ENCODE measurements at places on chromosomes 12 and 14.

DNA sequence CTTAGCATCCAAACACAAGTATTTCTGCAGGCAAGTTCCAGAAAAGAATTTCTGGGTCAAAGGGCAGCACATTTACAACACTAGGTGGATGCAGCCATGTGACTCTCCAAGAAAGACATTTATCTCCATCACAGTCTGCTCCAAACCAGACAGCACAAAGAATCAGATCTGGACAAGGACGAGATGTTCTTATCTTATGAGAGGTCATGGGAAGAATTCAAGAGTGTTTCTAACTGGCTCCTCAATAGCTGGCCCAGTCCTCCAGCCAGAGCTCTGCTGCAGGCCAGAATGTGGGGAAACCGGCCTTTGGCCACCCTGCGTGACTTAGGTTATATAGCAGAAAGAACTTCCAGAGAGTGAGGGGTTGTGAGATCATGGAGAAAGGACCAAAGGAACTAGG, 17.4 kb downstream of the TMEM119 start:
- no peak for DNase-seq

- no peak for DNase-seq
Measured at GRCh38 chr14:83780321-83780720, 1749.6 kb upstream of the FLRT2 start.

GRCh38 chr12:47080725-47081502, 1.2 kb upstream of the AMIGO2 start:
- no peak for DNase-seq

GRCh38 chr14:101226265-101226602, 322.7 kb upstream of the RTL1 start:
- no peak for DNase-seq

- DNase-seq = no peak
Measured at GRCh38 chr12:2492236-2492635, 302.5 kb upstream of the FKBP4 start.

GRCh38 chr14:31977001-31977556, 100.0 kb upstream of the ARHGAP5 start:
- DNase-seq = no peak

DNA sequence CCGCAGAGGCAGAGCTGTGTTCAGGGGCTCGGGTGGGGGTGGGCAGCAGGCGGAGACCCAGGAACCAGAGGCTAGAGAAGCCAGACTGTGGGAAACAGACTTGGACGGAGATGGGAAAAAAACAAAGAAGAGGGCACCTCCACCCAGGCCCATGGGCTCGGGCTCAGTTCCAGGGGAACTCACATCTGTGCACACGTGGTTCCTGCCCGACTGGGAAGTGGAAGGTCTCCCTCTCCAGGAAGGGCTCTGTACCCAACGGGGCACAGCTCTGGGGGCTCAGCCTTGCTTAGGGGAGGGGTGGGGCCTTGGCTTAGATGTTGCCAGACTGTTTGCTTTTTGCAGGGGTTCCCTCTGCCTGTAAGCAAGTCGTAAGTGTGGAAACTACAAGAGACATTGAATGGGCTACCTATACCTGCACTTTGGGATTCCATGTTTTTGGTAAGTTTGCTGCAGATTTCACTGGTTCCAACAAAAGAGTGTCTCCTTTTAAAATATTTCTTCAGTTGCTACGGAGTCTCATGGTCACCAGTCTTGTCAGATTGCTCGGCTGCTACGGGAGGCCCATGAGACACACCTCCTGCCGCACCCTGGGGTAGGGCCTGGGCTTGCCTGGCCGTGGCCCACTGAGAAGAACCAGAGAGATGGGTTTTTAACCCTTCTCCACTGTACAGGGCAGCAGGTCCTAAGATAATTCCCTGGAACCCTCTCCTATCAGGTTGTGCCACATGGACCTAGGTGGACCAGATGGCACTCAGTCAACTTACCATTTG, 127.6 kb upstream of the EVL start:
- no peak for DNase-seq

- peak; percentile 29 for DNase-seq
Measured at GRCh38 chr12:13452955-13453570, 256.5 kb downstream of the EMP1 start.

GRCh38 chr14:71855399-71856036, 76.7 kb upstream of the RGS6 start:
- peak; percentile 16 for DNase-seq

DNA sequence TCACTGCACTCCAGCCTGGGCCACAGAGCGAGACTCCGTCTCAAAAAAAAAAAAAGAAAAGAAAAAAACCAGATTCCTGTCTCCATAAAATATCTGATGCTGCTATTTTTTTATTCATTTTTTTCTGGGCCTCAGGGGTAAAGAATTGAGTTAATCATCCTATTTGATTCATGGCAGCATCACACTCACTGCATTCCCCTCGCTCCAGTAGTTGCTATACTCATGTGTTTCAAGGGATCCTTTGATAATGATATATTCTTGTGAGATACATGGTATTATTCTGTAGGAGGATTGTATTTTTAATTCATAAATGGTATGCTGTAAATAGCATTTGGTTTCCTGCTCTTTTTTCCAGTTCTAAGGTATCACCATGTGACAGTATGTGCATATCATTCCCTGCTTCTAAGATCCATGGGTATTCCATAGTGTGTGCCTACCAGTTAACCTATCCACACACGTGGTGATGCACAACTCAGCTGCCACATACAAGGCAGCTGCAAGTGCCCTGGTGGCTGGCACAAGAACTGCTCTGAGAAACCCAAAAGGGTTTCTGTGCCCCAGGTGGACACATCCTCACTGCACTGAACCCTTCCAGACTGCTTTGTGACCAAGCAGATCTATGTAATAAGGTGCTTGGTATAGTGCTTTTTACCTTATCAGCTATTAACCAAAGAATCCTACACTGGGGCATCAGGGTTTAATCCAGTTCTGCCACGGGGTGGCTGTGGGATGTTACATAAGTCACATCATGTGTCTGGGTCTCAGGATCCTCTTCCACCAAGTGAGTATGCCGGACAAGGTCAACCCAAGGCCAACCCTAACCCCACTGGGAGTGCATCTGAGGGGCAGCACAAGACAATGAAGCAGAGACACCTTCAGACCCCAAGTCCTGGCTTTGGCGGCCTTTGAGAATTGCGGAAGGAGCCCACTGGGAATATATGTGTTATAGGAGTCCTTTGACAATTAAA, 74.6 kb downstream of the ZFP36L1 start:
- DNase-seq = no peak

DNA sequence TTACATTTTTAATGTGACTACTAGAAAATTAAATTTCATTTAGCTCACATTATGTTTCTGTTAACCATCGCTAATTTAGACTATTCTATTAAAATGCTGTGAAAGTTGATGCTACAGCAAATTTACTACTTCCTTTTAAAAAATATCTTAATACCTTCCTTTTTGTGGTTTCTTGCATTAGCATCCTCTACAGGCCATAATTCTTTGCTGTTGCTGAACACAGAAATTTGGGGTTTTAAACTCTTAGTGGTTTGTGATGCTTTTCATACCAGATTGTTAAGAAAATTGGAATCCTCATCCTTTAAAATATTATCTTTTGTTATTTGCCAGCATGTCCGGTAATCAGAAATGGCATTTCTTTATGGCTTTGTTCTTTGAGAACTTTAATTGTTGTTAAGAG, 18.1 kb downstream of the WNK1 start:
- no peak for DNase-seq

DNA sequence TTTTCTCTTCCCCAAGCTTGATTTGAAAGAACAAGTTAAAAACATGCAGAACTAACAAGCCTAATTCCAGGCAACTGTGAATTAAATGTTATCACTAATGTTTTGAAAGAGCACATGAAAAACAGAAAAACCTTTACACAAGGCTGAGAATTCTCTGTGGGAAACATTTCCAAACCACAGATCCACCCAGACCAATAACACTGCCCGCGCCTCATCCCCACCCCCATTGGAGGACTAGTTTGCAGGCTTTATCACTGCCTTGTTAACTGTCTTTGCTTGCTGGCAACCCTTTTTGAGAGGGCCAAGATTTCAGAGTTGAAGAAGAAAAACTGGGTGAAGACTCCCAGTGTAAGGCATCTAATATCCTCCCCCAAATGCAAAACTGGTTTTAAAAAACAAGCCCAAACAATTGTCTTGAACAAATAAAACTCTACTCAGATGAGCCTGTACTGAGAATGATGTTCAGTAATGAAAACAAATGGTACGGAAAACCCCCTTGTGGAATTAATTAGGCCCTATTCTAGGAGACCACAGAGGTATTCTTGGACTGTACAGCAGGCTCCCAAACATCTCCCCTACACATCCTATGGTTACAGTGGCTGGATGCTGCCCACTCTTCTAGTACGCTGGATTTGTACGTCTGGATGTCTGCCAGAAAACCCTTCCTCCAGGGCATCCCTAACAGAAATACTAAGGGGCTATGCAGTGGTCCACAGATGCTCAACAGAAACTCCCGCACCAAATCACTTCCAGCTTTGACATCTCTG, 5.8 kb downstream of the MAX start:
- no peak for DNase-seq

- DNase-seq = no peak
Measured at GRCh38 chr12:15708396-15709076, 80.7 kb downstream of the EPS8 start.

DNA sequence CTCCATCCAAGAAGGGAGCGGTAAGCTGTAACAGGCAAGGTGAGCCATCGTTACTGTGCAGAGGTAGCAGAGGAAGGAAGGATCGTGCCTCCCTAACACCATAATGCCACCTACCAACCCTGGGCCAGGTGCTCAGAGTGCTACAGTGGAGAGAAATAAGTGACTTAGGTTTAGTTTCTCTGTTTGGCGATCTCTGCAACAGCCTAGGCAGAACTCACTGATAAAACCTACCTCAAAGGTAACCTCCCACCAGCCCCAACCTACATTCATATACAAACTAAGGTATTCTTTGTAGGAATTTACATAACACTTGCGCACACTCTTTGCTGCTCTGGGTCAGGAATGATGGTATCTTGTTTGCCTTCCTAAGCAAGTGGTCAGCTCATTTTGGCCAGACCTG, 93.4 kb upstream of the TMEM132D start:
- no peak for DNase-seq

GRCh38 chr12:121796855-121797751, 3.6 kb upstream of the RHOF start:
- DNase-seq = peak; percentile 88

DNA sequence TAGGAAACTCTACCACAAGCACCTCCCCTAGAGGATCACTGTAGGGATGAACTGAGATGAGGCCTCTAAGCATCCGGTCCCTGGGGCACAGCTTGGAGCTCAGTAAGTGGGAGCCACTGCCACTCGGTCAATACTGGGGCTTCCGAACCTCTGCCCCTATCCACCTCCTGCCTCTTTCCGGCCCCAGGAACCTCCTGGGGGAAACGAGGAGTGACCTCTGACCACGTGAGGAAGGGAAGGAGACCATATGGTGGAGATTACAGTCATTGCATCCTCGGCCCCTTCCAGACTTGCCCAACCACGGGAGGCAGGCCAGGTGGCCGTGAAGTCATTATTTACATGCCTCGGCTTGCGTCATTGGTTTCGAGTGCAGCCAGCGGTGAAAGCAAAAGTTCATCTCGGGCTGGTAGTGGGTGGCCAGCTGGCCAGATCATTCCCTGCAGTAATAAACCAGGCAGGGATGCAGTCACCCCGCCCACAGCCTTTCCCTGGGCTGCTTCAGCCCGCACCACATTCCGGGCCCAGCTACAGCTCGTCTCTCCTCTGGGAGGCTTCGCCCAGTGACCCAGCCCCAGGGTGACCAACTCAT, 65.4 kb downstream of the C14orf132 start:
- DNase-seq = no peak

GRCh38 chr12:16844875-16845274, 238.9 kb upstream of the LMO3 start:
- DNase-seq = no peak

GRCh38 chr12:131796754-131797587, 31.2 kb upstream of the MMP17 start:
- no peak for DNase-seq

DNA sequence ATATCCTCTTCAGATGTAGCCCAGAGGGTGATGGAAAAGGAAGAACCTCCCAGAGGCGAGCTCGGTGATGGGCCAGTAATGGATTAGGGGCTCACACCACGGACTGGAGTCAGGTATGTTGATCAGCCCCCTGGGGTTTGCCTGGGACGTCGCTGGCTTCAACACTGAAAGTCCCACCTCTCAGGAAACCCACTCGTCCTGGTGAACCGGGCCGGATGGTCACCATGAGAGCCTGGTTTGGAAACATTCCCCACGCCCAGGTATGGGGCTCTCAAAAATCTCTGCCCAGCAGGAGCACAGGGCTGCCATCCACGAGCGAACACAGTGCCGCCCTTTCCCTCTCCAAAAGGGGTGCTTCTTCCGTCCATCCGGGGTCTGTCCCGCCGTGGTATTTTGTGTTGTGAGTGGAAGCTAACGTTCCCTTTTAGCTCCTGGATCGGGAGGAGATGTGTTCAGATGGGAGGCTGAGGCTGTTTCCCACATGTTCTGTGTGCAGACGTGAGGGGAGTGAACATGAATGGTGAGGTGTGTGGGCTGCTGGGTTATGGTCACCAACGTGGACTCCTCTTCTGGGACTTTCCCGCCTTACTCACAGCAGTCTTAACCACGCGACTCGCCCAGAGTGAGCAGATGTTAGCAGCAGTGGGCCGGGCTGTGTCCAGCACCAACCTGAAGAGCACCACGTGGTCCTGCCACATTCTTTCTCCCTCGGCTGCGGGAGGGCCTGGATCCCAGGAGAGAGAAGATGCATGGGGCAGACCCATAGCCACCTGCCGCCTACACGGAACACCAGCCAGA, 139.2 kb downstream of the KIF26A start:
- DNase-seq = no peak

DNA sequence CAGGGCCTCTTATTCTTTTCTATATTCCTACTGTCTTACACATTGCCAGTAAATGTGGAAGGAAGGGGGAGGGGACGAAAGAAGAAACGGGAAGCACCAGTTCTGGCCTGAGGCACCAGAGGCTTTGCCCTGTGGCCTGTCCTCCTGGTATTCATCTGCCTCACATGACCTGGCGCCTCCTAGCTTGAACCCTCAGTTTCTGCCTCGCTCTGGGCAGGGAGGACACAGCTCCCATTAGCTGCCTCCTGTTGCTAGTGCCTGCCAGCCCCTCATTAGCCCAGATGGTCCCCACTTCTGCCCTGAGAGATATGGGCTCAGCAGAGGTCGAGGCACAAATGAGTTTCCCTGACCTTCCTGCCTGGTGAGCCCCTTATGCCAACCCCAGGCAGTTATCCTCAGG, 3.0 kb upstream of the PLEKHG6 start:
- DNase-seq = no peak

DNA sequence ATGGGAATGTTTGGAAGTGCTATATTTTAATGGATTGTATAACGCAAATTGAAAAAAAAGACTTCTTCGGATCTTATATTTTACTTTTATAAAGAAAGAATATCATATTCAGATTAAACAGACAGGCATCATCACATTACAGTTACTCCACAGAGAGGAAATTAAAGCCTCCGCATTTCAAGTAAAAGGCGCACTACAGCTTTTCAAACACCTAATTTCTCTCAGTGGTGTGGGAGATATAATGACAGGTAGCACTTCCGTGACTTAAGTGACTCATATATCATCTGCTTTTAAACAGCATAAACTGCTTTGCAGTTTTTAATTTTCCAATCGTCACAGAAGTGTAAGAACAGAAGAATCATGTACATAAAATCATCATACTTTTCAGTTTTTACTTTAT, 751.4 kb downstream of the FSCB start:
- DNase-seq = no peak

- DNase-seq = no peak
Measured at GRCh38 chr14:71290301-71290700, 383.0 kb downstream of the PCNX1 start.

- DNase-seq = no peak
Measured at GRCh38 chr12:131006036-131006735, 52.5 kb downstream of the ADGRD1 start.
